ENCODE measurements at places on chromosomes 1 and 21.
A peak's percentile ranks its signal among the peaks of the same experiment; 100 is the strongest.

GRCh38 chr21:41506611-41507520, 1.1 kb downstream of the TMPRSS2 start:
- no peak for DNase-seq

GRCh38 chr21:32378956-32379355, 13.9 kb downstream of the URB1 start:
- no peak for DNase-seq

- DNase-seq, result no peak
These were observed 36.7 kb upstream of the FAM163A start for GRCh38 chr1:179706339-179706941.

GRCh38 chr21:42837421-42838211, 41.7 kb downstream of the WDR4 start:
- DNase-seq, result no peak

- no peak for DNase-seq
These were observed 28.3 kb downstream of the LRRC71 start for GRCh38 chr1:156948708-156949107.

GRCh38 chr1:36650200-36651065, 167.7 kb upstream of the CSF3R start:
- DNase-seq, result peak; percentile 33

- no peak for DNase-seq
These were observed 550.2 kb downstream of the USP25 start for GRCh38 chr21:16279731-16280581.

GRCh38 chr1:245156736-245157505, 2.1 kb downstream of the KIF26B start:
- peak; percentile 39 for DNase-seq

- DNase-seq, result no peak
These were observed 146.8 kb downstream of the ESRRG start for GRCh38 chr1:216576234-216576937.

DNA sequence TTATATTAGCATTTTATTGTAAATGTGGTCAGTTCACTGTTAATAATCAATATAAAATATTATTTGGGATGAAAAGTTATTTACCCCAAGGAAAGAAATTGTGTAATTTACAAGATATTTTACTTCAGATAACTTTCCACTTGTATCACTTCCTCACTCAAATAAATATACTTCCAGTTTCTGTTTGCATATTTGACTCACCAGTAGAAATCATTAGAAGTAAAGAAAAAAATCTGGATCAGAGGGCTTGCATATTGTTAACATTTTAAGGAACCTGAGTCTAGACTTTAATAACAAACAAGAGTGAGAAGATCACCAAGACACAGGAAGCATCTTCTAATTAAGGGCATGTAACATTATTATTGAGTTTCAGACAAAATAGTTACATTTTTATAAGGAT, 347 bp upstream of the KRTAP20-4 start:
- no peak for DNase-seq

- DNase-seq, result no peak
These were observed 33.5 kb upstream of the AKT3 start for GRCh38 chr1:243883551-243883950.

GRCh38 chr1:93814059-93814794, 64.8 kb downstream of the DNTTIP2 start:
- peak; percentile 59 for DNase-seq

DNA sequence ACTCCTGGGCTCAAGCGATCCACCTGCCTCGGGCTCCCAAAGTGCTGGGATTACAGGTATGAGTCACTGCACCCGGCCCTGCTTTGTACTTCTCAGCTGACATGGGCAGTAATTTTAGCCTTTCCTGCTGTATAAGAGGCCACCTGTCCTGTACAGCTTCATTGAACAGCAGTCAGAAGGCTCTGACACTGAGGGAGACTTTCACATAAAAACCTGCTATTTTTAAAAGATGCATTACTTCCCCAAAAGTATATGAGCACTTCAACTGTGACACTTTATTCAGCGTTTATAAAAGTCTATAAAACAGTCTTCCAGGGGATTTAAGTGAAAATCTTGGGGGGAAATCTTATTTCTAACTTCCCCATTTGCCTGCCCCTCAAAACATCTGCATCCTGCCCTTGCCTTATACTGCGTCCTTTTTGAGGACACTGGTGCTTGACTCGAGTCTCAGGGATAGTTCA, 17.6 kb downstream of the RNU5D-1 start:
- DNase-seq, result peak; percentile 25

GRCh38 chr21:28268685-28269084, 724.0 kb downstream of the LTN1 start:
- DNase-seq, result no peak

GRCh38 chr21:28419811-28420210, 572.9 kb downstream of the LTN1 start:
- DNase-seq, result peak; percentile 61

DNA sequence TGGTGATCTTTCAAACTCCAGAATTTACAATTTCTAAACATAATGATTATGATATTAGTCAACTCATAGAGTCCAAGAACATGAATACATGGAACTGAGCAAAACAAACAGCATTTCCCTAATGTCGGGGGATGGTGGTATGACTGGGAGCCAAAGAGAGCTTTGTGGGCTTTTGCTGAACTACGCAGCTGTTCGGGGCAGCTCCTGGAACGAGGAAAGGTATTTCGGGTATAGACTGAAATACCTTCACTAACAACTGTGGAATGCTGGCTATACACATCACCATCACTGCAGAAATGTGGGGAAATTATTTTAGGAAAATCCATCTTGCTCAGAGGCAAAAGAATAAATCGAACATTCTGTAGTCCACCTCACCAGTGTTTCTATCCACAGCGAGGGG, 30.2 kb upstream of the VPS26C start:
- no peak for DNase-seq

GRCh38 chr1:38208716-38209632, 162.4 kb upstream of the POU3F1 start:
- no peak for DNase-seq

DNA sequence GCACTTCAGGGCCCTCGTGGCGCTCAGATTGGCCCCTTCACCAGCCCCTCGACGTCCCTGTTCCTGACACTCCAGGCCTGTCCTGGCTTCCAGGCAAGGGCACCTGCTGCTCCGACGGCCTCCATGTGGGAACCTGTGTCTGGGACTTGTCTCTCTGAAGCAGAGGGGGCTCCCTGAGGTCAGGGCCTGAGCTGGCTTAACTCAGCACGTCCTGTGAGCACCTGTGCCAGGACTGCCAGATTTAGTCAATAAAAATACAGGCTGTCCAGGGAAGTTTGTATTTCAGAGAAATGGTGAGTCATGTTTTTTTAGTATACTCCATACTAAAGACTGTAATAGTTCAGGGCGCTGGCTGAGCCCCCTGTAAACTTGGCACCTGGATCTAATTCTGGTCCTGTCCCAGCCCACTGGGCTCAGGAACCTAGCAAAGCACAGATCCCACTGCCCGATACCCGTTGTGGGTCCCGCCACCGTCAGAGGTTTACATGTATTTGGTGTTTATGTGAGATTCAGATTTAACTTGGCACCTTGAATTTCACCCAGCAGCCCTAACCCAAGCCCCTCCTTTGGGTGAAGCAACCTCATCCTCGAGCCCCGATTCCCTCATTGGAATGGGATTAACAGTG, 109.9 kb upstream of the IFFO2 start:
- no peak for DNase-seq

DNA sequence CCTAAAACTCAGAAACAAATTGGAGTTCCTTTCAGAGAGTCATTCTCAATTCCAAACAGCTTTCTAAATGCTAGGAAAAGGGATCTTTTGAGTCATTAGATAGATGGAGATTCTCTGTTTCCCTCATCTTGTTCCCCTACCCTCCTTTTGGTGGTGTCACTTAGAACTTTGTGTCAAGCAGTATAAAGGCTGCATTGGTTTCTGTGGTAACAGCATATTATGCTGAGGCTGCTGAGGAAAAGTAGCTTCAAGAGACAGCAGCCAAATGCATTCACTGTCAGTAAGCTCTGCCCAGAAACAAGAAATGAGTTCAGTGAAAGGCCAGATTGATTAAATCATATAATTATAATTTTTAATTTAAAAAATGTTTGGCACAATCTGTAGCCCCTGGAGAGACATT, 144.1 kb downstream of the LRRC40 start:
- DNase-seq, result no peak

DNA sequence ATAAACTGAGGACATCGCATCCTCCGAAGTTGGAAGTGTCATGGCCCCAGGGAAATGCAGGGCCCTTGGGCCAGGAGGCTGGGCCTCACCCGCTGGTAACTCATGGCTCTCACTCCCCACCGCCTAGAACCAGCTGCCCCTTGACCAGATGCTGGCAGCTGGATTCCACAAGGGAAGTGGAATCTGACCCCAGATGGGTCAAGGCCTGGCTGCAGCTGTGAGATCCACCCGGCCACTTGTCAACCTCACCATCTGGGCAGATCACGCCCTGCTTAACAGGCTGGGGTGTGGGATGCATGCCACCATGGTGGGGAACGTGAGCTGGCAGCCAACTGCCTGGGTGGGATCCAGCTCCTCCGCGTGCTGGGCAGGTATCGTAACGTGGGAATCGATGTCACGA, 25.5 kb downstream of the KCNAB2 start:
- no peak for DNase-seq

GRCh38 chr1:54989968-54990810, 8.5 kb upstream of the BSND start:
- no peak for DNase-seq

DNA sequence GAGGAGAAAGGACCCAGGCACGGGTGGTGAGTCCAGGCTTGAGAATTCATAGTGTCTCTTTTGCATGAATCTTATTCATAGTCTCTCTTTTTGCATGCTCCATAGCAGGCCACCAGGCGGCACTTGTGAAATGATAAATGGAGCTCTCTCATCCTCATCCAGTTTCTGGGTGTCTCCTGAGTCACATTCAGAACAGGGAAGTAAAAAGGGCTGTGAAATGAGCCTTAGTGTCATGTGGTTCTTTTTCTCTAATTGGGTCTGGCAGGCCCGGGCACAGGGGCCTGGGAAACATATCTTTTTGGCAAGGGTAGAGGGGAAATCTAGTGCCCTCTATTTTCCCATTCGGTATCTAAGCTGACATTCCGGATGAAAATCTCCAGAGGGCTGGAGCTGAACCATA, 19.1 kb upstream of the NCF2 start:
- DNase-seq, result peak; percentile 38

DNA sequence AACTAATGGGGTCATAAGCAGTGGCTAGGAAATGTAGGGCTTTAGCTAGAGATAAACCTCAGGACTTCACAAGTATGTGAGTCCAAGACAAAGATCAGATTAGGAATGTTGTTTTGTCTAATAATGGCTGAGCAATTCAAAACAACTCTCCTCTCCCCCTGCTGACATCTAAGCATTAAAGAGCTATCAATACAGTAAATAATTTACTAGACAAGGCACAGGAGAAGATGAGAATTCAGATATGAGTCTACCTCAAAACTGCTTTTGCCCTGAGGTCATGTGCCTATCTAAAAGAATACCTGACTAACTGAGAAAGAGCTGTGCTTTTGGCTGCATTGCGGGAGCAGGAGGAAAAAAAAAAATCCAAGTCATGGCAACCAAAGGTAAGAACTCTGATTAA, 86.8 kb downstream of the SPATA17 start:
- no peak for DNase-seq

GRCh38 chr21:22679207-22679606, 1681.0 kb downstream of the NCAM2 start:
- DNase-seq, result no peak

GRCh38 chr1:6090996-6091822, 45.5 kb downstream of the KCNAB2 start:
- no peak for DNase-seq

DNA sequence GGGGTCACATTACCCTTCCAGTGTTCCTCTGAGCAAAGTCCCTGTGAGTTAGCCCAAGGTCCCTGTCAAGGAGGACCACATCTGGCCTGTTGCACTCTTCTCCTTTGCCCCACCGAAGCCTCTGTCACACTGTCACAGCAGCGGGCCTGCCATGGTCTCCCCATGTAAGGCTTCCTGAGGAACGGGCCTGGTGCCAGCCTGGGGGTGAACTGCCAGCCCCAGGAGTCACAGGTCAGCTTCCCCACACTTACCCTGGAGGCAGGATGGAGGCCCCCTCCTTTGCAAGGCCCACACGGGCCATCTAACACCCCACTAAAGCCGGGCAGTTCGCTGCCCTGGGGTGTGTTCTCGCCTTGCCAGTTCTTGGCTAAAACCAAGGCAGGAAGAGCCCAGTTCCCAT, 14.1 kb downstream of the TNFRSF1B start:
- no peak for DNase-seq

GRCh38 chr1:100708476-100709062, 11.0 kb upstream of the VCAM1 start:
- no peak for DNase-seq

DNA sequence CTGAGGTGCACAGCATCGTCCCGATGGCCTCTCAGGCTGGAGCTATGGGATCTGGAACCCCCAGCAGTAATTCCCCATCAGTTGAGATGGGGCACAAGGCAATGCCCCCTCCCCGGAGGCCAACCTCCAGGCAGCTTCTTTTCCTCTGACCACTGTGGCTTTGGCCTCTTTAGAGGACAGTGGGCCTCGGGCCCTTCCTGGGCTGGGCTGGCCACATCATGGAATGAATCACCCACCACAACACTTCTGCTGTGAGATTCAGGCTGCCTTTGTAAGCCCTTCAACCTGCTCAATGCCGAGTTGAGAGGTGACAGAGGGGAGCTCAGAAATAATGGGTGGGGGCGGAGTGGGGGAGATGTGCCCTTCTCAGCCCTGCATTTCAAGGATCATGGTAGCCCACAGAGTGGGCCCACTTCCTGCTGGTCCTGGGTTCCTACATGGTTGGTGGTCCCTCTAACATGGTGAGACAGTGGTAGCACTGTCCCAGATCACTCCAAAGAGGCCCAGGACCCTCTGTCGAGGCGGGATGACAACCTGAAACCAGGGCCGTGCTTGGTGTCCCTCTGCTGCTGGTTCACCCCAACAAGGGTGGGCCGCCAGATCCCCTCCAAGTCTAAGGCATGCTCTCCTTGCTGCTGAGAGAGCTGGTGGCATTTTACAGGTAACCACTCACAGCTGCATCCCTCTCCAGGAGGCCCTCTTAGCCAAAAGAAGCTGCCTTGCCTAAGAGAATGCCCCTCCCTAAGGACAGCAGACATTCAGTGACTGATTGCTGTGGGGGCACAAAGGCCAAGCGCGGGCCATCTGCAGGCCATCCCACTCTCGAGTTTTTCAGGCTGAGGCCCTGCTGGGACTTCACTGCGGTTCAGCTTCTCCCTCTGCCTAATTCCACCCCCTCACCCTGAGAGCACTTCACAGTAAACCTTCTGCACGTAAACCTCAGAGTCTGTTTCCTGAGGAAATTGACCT, 29.7 kb upstream of the EVA1B start:
- no peak for DNase-seq

GRCh38 chr1:17250601-17251000, 1.7 kb downstream of the PADI3 start:
- no peak for DNase-seq

DNA sequence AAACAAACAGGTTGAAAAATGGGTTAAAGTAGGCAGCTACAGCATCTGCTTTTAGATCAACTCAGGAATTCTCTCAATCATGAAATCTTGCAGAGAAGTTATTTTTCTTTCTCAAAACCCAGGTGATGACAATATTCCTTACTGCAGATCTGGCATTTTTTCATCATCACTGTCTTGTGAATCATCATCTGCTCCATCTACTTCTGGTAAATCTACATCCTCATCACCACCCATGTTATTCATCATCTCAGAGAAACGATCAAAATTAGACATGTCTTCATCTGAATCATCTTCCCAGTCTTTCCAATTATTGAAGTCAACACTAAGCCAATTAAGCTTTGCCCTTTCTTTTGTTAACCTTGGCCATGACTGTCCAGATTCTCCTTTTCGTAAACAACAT, 21.8 kb downstream of the GBP2 start:
- DNase-seq, result no peak

- DNase-seq, result peak; percentile 4
These were observed 14.8 kb upstream of the PIGM start for GRCh38 chr1:160046494-160047110.

GRCh38 chr1:94678202-94678848, 136.8 kb upstream of the F3 start:
- no peak for DNase-seq
